Trophoblast cell (in vitro differentiated cells and primary cell): ENCODE measurements at places on chromosomes 7 and 10.
A peak's percentile ranks its signal among the peaks of the same experiment; 100 is the strongest.

GRCh38 chr10:90162271-90162853 lies 461.0 kb downstream of the KIF20B start:
- no peak for DNase-seq

DNA sequence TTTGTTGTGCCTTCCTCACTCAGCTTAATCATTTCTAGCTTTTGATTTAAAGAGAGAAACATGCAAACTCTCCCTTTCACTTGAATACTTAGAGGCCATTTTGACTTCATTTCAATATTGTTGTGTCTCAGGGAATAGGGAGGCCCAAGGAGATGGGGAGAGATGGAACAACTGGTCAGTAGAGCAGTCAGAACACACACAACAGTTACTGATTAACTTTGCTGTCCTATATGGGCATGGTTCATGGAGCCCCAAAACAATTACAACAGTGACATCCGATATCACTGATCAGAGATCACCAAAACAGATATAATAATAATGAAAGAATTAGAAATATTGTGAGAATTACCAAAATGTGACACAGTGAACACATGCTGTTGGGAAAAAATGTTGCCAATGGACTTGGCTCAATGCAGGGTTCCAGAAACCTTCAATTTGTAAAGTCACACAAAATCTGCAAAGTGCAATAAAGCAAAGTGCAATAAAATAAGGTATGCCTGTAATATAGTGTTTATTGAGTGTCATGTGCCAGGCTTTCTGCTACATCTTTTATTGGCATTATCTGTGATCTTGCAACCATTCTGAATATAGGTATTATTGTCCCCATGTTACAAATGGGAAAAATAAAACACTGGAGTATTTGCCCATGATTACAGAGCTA lies 38.2 kb downstream of the CCDC71L start:
- no peak for DNase-seq

- DNase-seq, result no peak
These were observed 19.0 kb upstream of the LAMB4 start for GRCh38 chr7:108149119-108149518.

DNA sequence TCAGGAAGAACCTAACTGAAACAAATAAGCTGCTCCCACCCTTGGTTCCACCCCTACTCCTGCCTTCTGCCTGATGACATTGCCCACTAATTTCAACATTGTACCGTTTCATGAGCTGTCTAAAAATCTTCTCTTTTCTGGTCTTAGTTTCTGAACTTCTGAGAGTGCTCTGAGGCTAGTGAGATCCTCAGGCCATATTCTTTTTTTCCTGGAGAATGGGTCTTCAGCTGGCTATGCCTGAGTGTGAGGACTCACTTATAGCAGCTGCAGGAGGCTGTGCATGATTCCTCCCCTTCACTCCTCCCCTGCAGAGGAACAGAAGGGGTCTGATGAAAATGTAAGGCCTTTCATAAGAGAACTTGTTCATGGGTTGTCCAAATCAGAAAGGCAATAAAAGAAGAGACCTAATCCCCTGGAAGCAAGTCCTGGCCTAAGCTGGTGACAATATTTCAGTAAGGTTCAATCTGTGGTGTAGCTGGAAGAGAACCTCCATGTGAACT lies 11.1 kb downstream of the HOXA4 start:
- DNase-seq, result no peak

- peak; percentile 16 for DNase-seq
These were observed 112.1 kb upstream of the CDK1 start for GRCh38 chr10:60666221-60666620.

GRCh38 chr10:12533151-12533550 lies 183.8 kb downstream of the CAMK1D start:
- no peak for DNase-seq

DNA sequence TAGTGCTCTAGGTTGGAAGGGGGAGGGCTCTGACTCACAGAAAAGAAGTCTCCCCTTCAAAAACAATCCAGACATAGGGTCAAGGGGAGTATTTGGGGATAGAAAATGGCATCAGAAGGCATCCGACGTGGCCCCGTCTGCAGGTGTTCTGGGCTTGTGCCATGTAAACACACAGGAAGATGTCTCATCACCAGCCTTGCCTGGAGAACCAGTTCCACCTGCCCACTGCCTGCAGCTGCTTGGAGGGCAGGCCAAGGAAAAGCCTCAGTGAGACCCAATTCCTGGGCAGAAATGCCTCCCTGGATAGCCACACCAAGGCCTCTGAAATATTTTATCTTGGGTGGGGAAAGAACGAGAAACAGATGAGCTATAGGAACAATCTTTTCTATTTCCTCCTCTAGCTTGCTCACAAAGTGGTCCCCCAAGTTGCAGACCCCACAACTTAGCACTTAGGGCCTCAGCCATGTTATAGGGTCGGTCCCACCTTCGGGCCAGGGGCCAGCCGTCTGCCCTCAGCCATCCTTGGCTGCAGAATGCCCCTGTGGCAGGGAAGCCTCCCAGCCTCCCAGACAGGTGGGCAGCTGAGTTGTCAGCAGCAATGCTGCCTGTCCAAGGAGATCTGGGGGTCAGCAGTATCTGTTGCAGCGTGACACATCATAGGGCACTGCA lies 54.3 kb upstream of the ECHDC3 start:
- DNase-seq, result peak; percentile 90

DNA sequence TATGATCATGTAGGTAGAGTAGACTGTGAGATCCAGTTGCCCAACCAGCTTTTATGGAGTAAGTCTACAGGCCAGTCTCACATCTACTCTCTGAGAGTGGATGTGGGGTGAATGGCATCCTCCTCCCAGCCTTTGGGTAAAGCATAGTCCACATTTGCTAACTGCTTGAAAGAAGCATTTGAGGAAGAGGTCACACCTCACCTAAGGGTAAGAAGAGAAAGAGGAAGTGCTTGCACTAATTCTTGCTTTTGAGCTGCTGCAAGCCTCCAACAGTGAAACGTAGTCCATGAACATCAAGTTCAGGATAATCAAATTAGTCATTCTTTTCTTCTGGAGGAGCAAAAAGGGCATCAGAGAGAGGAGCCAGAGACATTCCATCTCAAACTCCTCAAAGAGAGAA lies 93.9 kb upstream of the AGR3 start:
- no peak for DNase-seq

DNA sequence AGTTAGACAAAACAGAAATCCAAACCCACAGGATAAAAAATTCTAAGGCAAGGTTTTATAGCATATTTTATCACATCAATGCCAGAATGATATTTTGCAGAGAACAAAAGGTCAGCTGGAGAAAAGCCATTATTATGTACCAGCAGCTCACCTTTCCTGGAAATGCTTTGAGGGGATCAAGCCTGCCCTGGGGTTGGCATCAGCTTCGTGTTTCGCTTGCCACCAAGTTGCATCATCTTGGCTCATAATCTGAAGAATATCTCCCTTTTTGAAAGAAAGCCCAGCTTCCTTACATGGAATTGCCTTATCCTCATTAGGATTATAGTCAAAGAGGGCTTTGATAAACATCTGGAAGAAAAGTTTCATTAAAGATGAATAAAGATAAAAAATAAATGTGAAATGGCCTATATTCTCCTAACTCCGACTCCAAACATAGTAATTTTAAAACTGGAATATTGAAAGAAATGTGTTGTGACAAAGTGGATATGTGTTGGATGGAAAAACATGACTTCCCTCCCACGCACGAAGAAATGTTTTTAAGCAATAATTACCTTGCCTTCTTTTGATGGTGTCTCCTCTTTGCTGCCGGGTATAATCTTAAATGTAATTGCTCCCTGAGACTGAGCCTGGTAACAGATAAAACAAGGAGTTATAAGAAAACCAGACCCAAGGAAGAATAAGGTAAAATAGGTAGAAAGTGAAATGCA lies 121.3 kb upstream of the ODAD2 start:
- no peak for DNase-seq

- no peak for DNase-seq
These were observed 1.9 kb downstream of the SLC18A3 start for GRCh38 chr10:49611816-49612512.

- no peak for DNase-seq
These were observed 172.4 kb downstream of the PRPF18 start for GRCh38 chr10:13759168-13759567.

- DNase-seq, result no peak
These were observed 994 bp upstream of the MAGI2 start for GRCh38 chr7:79454361-79454960.

GRCh38 chr10:13648425-13648824 lies 61.7 kb downstream of the PRPF18 start:
- no peak for DNase-seq

DNA sequence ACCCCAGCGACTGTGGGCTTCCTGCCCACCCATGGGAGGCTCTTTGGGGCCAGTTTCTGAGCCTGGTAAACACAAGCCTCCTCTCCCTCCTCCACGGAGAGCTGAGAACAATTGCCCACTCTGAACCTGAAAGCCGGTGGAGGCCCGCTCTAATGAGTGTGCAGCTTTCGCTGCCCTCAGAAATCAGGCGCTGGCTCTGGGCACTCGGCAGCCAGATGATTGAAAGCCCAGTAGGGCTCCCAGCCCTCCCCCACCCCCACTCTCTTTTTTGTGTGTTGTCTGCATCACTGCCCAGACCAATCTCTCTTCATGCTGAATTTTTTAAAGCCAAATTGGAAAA lies 438.9 kb downstream of the RPS24 start:
- no peak for DNase-seq

GRCh38 chr10:30765616-30766015 lies 136.1 kb upstream of the LYZL2 start:
- DNase-seq, result no peak

DNA sequence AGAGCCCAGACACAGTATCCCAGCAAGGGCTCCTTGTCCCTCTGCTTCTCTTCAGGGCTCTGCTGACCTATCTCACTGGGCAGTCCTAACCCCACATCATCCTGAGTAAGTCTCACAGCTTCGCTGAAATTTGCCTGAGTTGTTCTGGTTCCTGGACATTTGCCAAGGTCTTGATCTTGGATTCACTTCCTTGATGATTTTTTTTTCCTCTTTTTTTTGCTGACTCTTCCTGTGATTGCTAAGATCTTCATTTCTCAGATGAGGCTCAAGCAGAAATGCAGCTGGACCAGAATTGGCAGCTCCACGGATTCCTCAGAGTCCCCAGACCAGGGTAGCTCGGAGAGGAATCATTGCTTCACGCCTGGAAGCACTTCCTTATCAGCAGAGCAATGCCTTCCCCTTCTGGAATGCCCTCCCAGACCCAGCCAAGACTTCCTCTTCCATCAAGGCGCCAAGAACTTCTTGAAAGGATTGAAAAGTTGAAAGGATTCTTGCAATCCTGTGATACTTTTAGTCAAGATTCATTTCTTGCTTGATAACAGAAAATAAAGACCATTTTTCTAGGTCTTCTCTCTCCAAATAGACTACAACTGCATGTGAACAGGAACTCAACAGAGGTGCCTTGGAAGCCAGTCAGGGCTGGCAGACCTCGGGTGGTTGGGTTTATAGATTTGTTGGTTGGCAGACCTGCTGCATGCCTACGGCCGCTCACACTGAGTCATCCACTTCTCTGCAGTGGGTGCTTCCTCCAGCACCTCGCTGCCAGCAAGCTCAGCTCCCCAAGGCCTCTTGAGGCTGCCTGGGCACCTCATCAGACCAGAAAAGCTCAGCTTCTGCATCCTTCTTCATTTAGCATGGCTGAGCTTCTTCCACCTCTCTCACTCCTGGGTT lies 8.8 kb upstream of the AFAP1L2 start:
- peak; percentile 95 for DNase-seq

GRCh38 chr10:88234297-88234696 lies 348.8 kb downstream of the RNLS start:
- no peak for DNase-seq

DNA sequence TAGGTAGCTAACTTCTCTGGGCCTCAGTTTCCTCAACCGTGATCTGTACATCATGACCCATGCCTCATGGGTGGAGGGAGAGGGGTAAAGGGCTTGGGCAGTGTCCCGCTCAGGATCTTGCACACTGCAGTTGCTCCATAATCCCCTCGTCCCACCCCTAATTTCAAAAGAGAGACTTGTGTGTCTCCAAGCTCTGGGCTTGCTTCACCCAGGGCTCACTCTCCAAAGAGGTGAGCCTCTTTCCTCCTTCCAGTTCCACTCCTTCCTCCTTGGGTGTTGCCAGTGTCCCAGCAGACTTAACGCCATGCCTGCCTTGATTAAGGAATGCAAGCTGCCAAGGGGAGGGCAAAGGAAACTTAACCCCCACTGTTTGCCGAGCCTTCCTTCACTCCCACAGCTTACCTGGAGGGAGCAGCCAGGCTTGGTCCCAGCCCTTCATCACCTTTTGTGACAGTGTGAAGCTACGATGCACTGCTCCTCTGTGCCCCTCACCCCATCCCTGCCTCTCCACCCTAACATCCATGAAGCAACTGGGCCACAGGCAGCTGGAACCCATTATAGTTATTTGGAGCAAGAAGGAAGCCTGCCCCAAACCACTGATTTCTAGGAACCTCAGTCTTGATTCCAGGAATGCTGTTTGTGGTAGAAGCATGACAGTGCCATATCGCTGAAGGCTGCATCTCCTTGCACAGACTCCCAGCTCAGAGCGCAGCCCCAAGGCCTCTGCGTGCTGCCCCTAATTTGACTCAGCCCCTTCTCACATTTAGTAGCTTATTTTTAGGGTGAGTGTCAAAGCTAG lies 363.3 kb downstream of the TNS3 start:
- DNase-seq, result no peak

DNA sequence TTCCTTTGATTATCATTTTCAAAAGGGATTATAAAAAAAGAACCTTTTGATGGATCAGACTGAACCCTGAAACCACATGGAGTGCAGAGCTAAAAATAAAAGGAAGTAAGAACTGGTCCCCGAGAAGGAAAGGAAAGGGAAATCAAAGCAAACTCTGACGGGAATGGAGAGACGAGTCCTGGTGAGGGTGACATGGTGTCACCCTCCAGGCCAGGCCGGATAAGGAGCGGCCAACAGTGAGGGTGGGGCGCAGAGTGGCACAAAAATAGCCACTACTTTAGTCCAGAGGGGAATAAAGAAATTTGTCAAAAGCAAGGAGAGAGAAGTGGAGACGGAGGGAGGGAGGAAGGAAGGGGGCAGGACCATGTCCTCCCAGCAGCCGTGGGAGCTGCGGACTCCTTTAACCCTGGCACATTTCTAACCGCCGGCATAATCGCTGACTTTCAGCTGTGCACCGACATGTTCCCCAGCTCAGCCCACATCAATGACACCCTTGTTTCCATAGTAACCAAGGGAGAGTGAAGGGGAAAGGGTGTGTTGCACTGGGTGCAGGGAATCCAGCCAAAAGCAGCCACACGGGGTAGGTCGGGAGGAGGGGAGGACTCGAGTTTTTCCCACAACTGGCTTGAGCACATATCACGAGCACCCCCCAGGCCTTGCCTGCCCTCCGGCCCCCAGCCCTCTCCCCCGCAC lies 29.7 kb downstream of the TRIM8 start:
- DNase-seq, result no peak

- no peak for DNase-seq
These were observed 29.8 kb upstream of the SP8 start for GRCh38 chr7:20816372-20816959.
